Hypothalamus (tissue), 51 donors: ENCODE measurements at places on chromosomes 13 and 19.

DNA sequence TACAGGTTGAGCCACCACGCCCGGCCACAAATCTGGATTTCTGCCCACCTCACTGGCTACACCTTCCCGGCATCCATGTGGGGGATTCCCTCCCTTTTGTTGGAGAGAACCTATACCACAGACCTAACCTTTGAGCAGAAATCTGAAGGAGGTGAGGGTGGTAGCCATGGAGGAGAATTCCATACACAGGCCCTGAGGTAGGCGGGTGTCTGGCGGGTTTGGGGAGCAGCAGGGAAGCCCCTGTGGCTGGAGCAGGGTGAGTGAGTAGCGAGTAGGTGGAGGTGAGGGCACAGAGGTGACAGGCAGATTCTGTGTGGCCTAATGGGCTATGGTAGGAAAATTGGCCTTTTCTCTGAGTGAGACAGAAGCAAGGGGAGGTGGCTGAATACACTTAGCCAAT is 10.6 kb downstream of the EIF3K start:
- DNase-seq: no peak

- peak; percentile 18 for DNase-seq
These were observed 47.4 kb downstream of the BBC3 start for GRCh38 chr19:47183601-47184000.

GRCh38 chr19:41915021-41915775 is 13.1 kb downstream of the ERFL start:
- DNase-seq: no peak

DNA sequence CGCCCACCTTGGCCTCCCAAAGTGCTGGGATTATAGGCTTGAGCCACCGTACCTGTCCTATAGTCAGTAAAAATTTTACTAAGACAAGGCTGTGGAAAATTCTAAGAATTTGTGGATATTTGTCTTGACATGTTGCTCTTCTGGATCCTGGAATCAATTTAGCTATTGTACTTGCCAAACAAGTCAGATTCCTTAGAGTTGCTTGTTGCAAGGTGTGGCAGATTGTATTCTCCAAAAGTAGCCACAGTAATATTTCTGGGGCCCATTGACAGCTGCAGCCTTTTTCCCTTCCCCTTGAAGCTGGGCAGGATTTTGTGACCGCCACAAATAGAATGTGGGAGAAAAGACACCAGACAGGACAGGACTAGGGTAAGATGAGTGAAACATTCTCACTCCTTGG is 98.8 kb upstream of the TMTC4 start:
- no peak for DNase-seq

DNA sequence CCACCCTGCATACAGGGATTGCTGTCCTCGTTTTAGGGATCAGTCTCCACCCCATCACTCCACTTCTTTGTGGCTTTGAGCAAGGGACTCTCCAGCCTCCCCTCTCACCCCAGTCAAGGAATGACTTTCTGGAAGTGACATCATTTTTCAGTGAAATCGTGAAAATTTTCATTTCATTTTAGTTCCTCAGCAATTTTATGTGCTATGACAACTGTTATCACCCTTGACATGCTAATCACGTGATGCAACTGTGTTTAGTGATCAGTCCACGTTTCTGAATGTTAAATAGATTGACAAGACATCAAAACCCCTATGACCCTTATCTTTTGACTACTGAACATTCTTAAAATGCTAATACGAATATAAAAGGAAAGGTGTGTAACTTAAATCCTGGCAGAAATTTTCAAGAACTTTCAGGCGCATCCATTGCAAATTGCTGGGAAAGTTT is 8.0 kb downstream of the C19orf81 start:
- no peak for DNase-seq

DNA sequence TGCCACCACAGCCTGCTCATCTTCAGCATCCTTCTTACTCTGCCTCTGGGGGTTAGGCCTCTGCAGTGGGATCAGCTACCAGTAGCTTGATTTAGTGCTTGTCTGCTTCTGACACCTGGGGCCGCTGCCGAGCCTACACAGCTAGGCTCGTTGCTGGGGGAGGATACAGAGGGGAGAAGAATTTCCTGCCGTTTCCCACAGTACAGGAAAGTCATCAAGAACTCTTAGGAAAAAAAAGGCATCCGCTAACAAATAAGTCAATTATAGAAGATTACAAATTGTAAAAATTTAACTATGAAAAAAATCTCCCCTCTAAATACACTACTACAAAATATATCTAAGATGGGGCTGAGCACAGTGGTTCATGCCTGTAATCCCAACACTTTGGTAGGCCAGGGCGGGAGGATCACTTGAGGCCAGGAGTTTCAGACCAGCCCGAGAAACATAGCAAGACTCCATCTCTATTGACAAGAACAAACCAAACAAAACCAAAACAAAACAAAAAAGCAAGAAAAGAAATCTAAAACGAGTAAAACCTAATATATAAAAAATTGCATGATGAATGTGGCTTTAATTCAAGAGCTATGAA is 26.7 kb downstream of the LATS2 start:
- no peak for DNase-seq

GRCh38 chr13:45055902-45056648 is 64.2 kb upstream of the GTF2F2 start:
- peak; percentile 11 for DNase-seq

- no peak for DNase-seq
These were observed 2.8 kb upstream of the ERFL start for GRCh38 chr19:41930926-41931592.

- DNase-seq: no peak
These were observed 656.6 kb downstream of the UQCRFS1 start for GRCh38 chr19:28556371-28556770.

DNA sequence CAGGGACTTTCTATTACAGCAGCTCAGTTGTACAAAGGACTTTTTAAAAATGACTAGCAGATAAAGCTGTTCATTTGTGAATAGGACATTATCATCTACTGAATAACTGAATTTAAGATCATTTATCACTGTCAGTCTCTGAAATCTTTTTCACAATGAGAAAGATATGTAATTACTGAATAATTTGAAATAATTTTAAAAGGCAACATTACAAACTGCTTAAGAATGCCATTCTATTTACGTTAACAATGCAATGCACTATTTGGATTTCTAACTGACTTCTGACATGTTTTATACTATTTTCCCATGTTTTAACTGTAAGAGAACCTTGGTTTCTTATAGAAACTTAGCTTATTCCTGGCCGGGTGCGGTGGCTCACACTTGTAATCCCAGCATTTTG is 2033.0 kb upstream of the PCDH20 start:
- DNase-seq: no peak

DNA sequence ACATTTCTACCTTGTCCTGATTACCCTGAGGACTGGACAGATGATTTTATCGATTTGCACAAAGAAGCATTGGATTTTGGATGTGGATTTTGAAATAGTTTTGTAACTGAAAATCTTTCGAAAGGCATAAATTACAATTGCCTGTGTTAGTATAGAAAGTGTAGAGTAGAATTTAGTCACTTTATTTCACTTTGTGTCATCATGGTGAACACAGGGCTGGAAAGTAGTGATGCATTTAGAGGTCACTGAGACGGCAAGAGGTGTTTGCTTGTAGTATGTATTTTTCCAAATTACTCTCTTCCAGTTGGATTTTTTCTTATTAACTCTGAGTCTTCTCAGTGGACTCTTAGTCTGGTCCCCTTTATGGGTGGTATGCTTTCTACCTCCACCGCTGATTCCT is 326.0 kb downstream of the NALCN start:
- no peak for DNase-seq

GRCh38 chr19:16548956-16549355 is 6.7 kb upstream of the CHERP start:
- no peak for DNase-seq

DNA sequence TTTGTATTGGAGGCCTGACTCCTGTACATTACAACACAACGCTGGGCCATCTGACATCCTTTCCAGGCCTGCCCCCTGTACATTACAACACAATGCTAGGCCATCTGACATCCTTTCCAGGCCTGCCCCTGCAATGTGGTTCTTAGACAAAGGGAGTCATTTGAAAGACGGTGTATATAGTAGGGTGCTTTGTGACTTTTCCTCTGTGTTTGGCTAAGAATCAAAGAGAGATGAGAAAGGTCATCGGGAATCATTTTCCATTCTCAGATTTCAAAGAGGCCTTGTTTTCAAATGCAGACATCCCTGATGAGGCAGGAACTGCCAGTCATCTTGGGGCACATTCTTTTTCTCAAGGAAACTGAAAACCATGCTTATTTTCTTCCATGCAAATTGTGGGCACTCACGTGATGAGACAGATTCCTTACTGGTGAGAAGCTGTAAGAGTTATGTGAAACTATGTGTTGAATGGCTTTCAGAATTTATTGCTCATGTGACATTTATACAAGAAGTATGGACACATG is 551.6 kb downstream of the MYO16 start:
- no peak for DNase-seq

- DNase-seq: no peak
These were observed 23.8 kb upstream of the MEDAG start for GRCh38 chr13:30882026-30882850.

DNA sequence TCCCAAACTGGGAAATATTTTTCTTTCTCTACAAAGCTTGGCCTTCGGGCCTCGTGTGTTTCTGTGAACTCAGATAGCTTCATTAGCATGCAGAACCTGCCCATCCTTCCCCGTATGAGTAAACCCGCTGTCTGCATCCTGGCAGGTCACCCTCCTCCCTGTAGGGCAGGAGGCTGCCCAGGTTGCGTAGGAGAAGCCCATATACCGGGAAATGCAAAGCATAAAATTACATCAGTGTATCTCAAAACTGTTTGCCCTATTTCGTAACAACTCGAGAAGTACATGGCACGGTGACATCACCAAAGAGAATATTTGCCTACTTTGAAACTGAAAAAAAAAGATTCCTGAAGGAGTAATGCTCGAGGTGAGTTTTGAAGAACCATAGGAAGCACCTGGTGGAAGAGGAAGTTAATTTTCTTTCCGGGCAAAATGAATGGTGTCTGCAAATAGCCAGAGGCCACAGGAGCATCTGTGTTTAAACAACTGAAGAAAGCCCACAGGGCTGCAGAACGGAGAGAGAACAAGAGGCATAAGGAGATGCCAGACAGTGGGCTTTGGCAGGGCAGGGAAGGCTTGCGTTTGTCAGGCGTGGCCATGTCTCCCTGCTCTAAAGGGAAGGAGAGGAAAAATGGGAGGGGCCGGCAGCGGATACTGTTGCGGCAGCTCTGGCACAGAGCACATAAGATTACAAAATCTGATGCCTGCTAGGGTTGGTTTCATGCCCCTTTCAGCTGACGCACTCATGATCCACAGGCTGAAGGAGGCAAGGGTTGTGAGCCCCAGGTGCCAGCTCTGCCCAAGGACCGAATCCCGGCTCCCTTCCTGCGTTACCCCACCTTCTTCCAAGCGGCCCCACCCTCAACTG is 81.4 kb downstream of the IRS2 start:
- DNase-seq: no peak

DNA sequence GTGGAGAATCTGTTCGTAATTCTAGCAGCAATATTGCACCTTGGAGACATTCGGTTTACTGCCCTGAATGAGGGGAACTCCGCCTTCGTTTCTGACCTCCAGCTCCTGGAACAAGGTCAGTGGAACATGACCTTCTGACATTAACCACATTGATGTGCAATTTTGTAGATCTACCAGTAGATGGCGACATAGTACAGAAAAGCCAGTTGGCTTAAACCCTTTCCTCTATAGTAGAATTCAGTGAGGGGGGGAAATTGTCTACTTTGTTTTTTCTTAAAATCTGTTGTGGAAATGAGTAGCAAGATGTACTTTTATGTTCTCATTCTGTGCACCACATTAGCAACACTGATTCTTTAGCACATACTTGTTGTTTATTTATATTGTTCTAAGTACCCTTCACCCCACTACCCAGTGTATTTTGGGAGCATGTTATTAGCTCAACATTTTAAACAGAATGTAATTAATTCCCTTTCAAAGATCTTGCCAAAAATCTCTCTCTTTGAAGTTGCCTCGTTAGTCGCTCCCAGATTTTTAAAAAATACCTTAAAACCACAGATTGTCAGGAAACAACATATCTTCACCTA is 332.2 kb downstream of the MYO16 start:
- no peak for DNase-seq

GRCh38 chr19:39937787-39938186 is 3.4 kb upstream of the FCGBP start:
- DNase-seq: no peak

DNA sequence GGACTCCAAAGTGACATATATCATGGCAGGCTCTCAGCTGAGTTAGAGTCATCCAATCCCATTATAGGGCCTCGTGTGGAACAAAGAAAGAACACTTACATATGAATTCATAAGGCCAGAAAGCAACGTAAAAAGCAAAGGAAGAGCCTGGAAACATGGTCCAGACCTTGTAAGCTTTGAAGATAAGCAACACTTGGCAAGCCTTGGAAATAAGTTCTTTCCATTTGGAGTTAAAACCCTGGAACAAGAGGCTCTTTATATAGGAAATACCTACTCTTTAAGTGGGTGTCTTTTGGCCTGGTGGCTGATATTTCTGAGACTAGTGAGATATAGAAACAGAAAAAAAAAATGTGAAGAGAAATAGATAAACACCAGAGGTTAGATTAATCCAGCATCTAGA is 49.4 kb downstream of the ZAR1L start:
- no peak for DNase-seq

DNA sequence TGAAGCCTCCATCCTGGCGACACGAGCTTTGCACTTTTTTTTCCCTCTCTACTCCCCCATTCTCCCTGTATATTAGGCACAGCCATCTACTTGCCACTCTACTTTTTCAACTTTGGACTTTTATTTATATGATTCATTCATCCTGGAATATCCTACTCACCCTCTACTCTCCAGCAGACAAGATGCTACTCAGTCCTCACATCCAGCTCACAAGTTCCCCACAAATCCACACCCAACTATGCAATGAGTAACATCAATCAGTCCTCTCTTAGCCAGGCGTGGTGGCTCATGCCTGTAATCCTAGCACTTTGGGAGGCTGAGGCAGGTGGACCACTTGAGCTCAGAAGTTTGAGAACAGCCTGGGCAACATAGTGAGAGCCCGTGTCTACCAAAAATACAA is 23.9 kb upstream of the URAD start:
- DNase-seq: no peak

- DNase-seq: no peak
These were observed 1745.4 kb downstream of the SLITRK1 start for GRCh38 chr13:82136880-82137279.

- DNase-seq: no peak
These were observed 278.7 kb downstream of the KLF5 start for GRCh38 chr13:73337532-73337931.

- no peak for DNase-seq
These were observed 11.7 kb upstream of the PTPRS start for GRCh38 chr19:5352229-5352763.

DNA sequence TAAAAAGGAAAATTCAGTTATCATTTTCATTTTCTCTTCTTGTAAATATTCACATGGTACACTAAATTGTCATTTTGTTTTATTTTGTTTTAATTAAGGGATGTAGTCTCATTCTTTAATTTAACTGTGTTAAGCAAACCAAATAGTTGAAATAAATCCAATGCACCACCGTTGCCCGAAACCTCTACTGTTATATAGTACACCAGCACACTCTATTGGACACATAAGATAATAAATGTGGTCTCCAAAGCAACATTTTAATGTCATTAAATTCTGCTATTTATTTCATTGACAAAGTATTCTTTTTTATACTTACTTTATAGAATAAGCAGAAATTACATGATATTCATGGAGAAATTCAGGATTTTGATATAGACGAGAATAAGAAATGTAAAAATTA is 156.4 kb upstream of the FREM2 start:
- no peak for DNase-seq
